ENCODE measurements at places on chromosomes 6 and 20. TPM values are rescaled to one million over a fixed set of nuclear protein-coding genes. Genes with fewer than 3 reads are reported as not detected.
A peak's percentile ranks its signal among the peaks of the same experiment; 100 is the strongest.

DNA sequence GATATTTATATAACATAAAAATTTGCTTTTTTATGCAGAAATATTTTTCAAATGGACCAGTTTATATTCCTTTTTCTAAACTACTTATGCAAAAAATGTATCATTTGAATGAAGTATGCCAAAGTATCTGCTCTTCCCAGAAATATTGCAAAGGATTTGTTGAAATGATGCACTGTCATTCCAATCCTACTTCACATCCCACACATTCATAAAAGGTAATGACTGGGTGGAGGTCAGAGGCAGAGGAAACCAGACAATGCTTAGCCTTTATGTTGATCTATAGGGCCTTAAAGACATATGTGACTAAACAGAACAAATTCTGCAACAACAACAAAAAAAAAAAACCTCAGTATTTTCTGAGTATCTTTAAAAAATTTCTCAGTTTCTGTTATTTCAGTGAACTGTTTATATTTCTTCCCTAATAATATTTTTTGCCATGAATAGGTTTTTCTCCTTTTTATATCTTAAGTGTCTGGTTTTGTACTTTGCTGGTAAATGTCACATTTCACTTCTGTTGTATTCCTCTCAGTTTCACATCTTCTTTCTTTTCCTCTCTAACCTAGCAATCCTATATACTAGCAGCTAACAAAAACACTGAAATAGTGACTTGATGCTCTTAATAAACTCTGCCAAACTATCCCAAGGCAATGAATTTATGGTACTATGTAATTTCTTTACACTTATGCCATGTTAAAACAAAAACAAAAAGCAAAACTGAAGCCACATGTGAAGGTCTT lies 374.1 kb downstream of the BCKDHB start:
- no peaks in the 10 kb centered on the region for H3K36me3 ChIP-seq
- no peak for DNase-seq
- H3K27ac ChIP-seq: no peak overlapping the region
- no peaks in the 10 kb centered on the region for H3K4me1 ChIP-seq
- H3K4me3 ChIP-seq: no peak overlapping the region
- no peaks in the 10 kb centered on the region for H3K27me3 ChIP-seq

- H3K4me3 ChIP-seq: no peak overlapping the region
- H3K36me3 ChIP-seq: no peaks in the 10 kb centered on the region
- DNase-seq: no peak
Measured at GRCh38 chr20:39822667-39823066, 860.5 kb downstream of the DHX35 start.

- no peak overlapping the region for H3K4me3 ChIP-seq
- no peak for DNase-seq
- peak overlapping the region; percentile 75 for H3K27ac ChIP-seq
- peaks cover 28% of the 10 kb centered on the region for H3K4me1 ChIP-seq
- H3K27me3 ChIP-seq: no peaks in the 10 kb centered on the region
Measured at GRCh38 chr6:34318499-34319470, 70.0 kb upstream of the SMIM29 start.

GRCh38 chr6:127191716-127192115 lies 73.2 kb downstream of the RSPO3 start:
- H3K4me1 ChIP-seq: no peaks in the 10 kb centered on the region
- H3K36me3 ChIP-seq: no peaks in the 10 kb centered on the region
- no peak overlapping the region for H3K27ac ChIP-seq
- no peak for DNase-seq
- H3K4me3 ChIP-seq: no peak overlapping the region

GRCh38 chr6:6749702-6750491 lies 161.4 kb downstream of the LY86 start:
- H3K4me1 ChIP-seq: peaks cover 29% of the 10 kb centered on the region
- H3K36me3 ChIP-seq: no peaks in the 10 kb centered on the region
- peak overlapping the region; percentile 17 for H3K27ac ChIP-seq
- H3K27me3 ChIP-seq: no peaks in the 10 kb centered on the region
- DNase-seq: peak; percentile 81
- no peak overlapping the region for H3K4me3 ChIP-seq

The DEFB124 gene
- total RNA-seq: not detected
